ENCODE measurements at places on chromosomes 2 and 18.

GRCh38 chr2:190440113-190440512 lies 32.0 kb downstream of the MFSD6 start:
- no peak for DNase-seq

DNA sequence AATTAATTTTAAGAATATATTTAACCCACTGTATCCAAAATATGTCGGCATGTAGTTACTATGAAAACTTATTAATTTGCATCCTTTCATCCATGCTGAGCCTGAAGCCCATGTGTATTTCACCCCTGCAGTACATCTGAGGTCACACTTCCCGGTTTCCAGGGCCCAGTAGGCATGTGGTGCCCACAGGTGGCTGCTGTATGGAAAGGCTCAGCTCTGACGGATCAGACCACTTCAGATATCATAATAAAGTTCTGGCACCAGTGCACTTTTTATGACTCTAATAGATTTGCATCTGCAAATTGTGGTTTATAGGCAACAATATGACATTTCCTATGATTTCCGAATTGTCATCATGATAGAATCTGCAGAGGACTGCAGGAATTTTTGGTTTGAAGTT lies 22.5 kb downstream of the SH3RF3 start:
- no peak for DNase-seq

DNA sequence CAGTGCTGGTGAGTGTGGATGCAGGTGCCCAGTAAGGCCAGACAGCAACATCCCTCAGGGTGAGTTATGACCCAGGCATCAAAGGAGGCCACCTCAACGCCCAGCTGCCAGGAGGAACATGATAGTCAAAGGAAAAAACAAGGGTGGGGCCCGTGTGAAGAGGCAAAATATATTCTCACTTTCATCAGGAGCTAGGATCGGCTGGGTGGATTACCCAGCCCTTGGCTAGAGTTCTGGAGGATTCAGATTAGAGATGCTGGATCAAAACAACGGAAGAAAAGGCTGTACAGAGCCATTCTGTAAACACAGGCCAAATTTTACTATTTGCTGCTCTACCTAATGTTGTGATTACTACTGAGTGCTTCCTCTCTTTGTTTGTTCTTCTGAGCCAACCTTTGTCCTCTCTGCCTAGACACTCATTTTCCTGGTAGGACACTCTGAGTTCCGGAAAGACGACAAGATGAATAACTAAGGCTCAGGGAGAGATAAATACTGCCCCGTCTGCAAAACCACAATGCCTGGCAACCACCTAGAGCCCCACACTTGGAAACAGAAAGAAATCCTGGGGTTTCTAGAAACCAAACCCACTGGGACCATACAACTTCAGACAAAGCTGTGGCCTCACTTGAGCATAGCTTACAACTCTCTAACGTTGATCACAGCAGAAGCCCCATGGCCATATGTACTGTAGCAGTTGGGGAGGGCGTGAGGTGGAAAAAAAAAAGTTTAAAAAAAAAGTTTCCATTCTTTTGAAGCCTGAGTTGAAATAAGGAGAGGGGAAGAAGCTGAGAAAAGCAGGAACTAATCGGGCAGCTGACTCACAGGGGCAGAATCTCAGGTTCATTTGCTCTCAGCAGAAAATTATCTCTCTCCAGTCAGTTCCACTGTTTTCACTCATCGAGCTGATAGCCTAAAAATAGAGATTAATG lies 17.8 kb upstream of the PMAIP1 start:
- no peak for DNase-seq

GRCh38 chr2:227626580-227627151 lies 9.4 kb downstream of the SCYGR4 start:
- DNase-seq, result no peak

GRCh38 chr18:5415031-5415430 lies 119.5 kb upstream of the ZBTB14 start:
- DNase-seq, result no peak

DNA sequence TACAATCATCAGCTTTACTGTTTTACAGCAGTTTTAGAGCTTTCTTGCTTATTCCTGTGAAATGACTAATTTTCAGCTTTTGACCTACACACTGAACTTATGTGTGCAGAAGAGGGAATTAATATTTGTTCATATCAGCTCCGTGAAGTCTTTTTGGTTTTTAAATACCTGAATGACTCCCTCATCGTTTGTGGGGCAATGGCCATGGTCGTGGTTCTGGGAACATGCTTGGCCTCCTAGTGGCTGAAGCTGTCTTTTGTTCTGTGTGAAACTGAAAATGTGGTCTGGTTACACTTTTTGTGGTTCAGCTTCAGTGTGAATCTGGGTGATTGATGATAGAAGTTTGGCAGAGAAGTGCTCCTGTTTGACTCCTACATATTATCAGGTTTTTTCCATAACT lies 408.1 kb downstream of the THSD7B start:
- DNase-seq, result no peak

DNA sequence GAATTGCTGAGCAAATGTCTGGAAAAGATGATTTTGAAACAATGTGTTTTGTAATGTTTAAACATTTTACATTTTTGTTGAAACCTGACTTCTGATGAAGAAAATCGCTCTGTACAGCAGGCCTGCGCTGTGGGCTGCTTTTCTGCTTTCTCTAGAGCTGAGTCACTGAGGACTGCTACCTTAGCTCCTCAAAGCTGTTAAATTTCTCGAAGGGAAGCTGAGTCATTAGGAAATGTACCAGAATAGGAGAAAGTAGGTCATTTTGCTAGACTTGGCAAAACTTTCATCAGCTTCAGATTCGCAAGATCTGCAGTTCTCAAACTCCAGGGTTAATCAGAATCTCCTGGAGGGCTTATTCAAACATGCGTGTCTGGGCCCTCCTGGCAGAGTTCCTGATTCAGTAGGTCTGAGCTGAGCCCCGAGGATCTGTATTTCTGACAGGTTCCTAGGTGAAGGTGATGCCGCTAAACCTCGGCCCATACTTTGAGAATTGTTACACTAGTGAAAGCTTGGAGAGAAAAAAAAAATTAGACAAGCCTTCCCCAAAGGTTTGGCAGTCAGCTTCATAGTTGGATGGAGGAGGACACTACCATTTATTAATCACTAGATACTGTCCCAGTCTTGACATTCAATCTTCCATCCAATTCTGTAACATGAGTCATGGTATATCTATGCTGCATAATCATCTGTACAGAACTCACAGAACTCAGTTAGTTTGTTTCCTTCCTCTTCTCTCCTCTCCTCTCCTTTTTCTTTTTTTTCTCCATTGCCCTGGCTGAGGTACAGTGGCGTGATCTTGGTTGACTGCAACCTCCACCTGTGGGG lies 297.6 kb downstream of the PARD3B start:
- peak; percentile 7 for DNase-seq

DNA sequence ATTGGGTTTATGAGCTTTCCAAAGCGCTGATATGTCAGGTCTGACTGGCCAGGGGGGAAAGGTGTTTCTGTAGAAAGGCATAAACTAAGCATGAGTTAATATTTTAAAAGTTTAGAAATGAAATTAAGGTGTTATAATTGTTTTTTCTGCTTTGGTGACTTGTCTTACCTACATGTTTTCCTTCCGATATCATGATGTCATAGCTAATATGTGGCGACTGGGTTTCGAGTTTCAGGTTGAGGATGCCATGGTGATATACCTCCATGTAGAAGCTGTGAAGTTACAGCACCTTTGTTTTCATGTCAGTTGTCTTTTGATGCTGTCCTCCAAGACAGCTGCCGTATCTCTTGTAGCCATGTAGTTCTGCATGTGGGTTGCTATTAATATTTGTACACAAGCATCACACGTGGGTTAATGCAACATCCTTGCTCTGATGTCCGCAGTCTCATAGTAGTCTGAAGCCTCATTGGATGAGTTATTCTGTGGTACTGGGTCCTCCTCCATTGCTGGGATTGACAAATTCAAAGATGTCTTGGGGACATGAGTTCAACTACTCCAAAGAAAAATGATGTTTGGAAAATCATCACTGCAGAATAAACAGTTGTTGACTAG lies 230.6 kb downstream of the PRKCE start:
- DNase-seq, result no peak

- DNase-seq, result no peak
These were observed 47.6 kb upstream of the ZFP36L2 start for GRCh38 chr2:43274055-43274454.

DNA sequence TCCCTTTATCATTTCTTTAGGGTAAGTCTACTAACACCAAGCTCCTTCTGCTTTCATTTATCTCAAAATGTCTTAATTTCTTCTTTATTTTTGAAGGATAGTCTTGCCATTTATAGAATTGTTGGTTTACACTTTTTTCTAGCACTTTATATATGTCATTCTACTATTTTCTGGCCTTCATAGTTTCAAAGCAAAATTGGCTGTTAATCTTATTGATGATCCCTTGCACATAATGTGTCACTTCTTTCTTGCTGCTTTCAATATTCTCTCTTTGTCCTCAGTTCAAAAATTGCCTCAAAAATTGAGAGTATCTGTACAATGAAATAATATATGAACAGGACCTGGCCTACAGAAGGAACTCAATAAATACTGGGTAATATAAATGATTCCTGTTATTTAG lies 7.9 kb upstream of the TANK start:
- DNase-seq, result no peak

GRCh38 chr2:115596659-115597375 lies 1154.4 kb downstream of the DPP10 start:
- no peak for DNase-seq
